ENCODE measurements at places on chromosomes 4 and X.

DNA sequence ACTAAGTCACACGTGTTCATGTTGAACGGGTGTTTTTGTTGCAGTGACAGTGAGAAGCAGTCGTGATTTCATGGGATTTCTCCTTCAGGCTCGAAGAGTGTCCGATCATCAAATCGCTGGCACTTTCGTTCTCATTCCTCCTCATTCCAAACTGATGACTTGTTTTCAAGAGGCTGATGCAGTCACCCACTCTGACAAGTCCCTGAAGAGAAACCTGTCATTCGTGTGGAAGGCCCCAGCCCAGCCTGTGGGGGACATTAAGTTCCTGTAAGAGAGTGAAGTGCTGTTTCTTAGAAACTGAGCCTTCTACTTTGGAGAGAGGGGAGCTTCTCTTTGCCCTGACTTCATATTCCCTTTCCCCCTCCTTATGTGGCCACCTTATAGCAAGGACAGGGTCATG is 8.0 kb downstream of the REELD1 start:
- no peak for DNase-seq

DNA sequence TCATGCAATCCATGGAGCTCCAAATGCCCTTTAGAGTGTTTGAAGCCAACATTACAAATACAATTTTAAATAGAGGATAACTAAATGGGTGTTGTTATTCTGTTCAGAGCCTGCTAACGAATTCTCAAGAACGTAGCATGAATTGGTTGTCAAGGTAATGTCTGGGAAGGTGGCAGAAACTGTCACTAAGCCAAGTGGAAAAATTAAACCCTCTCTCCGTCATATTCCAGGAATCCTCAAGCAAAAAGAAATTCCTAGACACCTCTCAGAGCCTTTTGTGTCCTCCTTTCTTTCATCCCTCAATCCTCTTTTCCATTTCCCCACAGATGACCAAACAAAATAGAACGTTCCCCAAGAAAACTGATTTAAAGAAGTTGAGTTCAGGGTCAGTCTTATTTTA is 204.0 kb downstream of the MID1 start:
- no peak for DNase-seq

DNA sequence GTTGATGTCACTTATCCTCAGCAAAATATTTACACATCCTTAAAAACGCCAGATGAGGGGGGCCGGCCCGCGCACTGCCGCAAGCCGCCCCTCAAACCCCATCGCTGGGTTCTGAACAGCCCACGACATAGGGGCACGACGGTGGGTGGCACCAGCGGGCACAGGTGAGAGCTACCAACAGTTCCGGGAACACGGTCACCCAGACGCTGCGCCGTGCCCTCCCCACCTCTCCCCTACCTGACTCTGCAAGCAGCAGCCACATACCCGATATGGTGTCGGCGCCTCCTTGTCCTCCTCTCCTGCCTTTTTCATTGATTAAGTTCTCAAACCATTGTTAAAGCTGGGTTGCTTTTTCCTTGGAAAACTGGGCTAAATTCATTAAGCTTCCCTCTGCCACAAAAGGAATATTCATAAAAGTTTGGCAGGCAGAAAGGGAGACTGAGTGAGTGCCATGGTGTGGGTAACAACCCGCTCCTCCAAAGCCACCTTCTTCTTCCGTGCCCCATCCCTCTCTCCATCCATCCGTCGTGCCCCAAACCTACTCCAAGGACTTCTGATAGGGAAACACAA is 1.4 kb downstream of the RAI2 start:
- no peak for DNase-seq

GRCh38 chr4:128979934-128980333 is 113.4 kb downstream of the SCLT1 start:
- no peak for DNase-seq

GRCh38 chrX:142149919-142150318 is 55.2 kb downstream of the MAGEC2 start:
- DNase-seq = no peak

DNA sequence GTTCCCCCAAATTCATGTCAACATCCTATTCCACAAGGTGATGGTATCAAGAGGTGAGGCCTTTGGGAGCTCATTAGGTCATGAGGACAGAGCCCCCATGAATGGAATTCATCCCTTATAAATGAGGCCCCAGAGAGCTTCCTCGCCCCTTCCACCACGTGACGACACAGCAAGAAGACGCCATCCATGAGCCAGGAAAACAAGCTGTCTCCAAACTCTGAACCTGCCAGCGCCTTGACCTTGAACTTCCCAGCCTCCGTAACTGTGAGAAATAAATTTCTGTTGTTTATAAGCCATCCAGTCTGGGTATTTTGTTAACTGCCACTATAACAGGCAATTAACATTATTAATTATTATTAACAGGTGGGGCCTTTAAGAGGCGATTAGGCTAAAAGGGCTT is 5.8 kb downstream of the AGA start:
- no peak for DNase-seq

DNA sequence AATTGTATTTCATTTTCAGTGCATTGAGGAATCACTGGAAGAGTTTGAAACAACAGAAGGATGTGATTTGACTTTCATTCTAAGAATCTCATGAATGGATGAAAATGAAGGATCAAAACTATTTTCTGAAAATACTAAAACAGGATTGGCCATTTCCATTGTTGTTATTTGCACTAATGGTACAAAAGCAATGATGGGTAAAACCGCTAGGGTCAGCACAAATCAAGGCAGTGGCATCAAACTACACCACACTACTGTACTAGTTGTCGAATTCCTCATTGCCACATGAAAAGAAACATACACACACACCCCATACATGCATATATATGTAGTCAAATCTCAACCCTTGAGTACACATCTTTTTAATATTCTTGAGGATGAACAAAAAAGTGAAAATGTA is 24.7 kb upstream of the CENPVL3 start:
- DNase-seq = no peak

DNA sequence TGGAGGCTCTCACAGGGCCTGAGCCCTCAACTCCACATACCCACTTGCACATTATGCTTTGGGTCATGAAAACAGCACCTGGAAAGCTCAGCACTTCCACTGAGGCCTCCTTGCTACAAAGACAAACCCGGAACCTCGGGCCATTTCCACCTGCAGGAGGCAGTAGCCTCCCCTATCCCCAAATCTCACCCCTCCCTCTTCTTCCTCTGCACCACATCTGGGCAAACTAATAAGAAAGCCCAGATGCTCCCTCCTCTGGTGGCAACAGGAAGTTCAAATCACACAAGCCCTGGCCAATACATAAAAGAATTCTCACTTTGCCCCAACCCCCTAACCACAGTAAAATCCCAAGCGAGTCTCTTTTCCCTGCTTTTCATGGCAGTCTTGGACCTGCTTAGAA is 136.4 kb downstream of the MAPK10 start:
- no peak for DNase-seq

DNA sequence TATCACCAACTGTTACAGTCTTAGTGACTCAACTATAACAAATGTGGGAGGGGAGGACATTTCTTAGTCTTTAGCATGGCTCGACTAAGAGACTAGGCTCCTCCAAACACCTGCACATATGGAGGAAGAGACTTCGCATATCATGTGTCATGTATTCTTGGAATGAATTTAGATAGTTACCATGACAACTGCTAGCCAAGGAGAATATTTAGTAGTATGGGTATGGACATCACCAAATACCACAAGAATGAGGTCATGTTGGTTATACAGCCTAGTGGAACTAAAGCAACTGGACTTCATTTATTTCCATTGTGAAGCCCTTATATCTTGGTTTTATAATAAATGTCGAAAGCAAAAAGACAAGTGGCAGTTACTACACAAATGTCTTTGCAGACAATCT is 512.3 kb downstream of the CFAP47 start:
- DNase-seq = no peak

DNA sequence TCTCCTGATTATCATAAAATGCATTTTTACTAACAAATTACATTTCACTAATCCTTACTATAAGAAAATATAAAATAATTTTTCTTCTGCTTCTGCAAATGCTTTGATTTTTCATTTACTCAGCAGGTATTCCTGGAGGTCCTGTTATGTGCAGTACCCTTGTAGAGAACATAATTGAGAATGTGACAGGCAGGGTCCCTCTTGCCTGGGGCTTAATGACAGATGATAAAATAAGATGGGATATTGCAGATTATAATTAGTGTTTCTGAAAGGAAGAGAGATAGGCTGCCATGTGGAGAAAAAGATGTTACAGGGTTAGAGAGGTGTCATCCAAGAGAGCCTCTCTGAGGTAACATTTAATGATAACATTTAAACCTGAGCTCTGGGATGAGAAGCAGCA is 128.9 kb downstream of the MAD2L1 start:
- DNase-seq = no peak

DNA sequence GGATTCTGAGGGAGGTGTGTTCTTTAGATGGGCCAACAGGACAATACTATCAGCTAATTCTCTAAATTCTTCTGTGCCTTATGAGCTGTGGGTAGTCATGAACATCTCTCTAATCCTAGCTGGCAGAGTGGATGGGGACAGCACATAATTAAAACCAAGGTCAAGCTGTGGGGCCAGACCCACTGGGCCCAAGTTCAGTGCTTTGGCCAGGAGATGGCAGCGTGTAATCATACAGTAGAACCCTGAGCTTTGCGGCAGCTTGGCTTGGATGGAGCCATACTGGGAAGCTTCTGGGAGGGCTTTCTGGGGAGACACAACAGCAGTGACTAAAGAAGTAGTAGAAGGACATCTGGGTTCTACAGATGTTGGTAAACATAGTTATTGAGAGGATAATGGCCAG is 140.3 kb upstream of the CXCL13 start:
- no peak for DNase-seq

DNA sequence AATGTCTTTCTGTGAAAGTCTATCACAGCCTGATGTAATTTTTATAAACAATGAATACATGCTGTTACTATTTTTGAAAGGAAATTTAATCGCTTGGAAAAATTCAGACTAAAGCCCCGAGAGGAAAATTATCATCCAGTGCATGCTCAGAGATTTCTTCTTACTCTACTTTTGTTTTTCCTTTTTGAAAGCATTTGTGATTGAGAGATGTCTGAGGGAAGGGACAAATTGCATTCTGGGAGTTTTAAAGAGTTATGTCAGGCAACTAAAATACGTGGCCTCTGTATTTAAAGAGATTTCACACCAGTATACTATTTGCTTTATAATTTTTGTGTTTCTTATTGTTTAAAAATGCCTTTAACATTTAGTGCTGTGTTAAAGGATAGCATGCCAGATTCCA is 1.4 kb upstream of the ZFX start:
- DNase-seq = no peak

DNA sequence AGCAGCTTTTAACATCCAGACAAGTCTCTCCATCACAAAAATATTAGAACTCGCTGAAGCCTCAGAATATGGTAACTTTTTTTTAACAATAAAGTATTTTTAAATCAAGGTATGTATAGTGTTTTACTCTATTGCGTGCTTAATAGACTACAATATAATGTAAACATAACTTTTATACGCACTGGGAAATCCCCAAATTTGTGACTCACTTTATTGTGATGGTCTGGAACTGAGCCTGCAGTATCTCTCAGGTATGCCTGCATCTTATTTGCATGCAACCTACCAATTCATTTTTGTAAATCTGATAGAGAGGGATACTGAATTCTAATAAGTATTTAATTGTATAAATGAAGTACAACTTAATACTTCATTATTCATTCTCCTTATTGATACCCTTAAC is 823.5 kb downstream of the ADGRL3 start:
- DNase-seq = no peak

DNA sequence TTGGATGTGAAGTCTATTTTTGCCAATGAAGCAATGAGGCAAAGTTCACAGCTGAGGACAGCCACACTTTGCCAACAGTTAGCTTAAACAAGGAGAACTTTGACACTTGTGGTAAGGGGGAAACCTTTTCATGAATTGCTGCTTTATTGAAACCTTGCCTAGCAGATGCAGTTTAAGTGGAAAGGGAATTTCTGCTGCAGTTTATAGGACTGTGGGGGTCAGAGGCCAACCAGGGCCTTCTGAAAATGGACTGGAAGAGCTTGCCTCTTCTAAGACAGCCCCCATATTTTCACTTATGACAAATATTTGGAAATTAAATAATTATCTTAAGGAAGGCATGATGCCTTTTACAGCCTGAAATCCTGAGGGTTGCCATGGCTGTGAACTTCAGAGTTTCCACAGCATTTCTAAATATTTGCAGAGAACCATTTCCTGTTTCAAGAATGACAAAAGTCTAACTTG is 550.3 kb downstream of the RAB28 start:
- no peak for DNase-seq

- DNase-seq = no peak
Observed at GRCh38 chr4:109945056-109945455, 32.4 kb downstream of the EGF start.

GRCh38 chr4:144757969-144758368 is 112.0 kb downstream of the HHIP start:
- no peak for DNase-seq

GRCh38 chr4:166091912-166092510 is 219.0 kb downstream of the TLL1 start:
- no peak for DNase-seq
